ENCODE measurements at places on chromosomes 7 and 10. TPM values are rescaled to one million over a fixed set of nuclear protein-coding genes. Genes with fewer than 3 reads are reported as not detected.

GRCh38 chr10:24439935-24440334, 231.0 kb downstream of the KIAA1217 start:
- no peak for DNase-seq

DNA sequence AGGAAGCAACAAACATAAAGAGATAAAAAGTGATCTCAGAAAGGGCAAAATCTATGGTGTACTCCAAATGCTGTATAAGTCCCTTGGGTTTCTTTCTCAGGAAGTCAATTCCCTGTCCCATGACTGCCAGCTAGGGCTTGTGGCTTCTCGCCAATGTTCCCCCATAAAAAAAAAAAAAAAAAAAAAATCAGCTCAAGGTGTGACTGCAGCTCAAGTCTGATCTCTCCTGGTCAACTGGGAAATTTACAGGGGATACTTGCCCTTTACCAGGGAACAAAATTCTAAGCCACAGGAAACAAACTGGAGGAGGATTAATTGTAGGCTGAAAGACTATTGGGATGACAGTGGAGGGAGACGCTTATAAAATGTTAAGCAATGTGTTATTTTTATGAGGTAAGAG, 76.0 kb downstream of the PCGF5 start:
- DNase-seq: no peak

GRCh38 chr10:35135861-35136260, 9.2 kb downstream of the CREM start:
- DNase-seq: no peak

DNA sequence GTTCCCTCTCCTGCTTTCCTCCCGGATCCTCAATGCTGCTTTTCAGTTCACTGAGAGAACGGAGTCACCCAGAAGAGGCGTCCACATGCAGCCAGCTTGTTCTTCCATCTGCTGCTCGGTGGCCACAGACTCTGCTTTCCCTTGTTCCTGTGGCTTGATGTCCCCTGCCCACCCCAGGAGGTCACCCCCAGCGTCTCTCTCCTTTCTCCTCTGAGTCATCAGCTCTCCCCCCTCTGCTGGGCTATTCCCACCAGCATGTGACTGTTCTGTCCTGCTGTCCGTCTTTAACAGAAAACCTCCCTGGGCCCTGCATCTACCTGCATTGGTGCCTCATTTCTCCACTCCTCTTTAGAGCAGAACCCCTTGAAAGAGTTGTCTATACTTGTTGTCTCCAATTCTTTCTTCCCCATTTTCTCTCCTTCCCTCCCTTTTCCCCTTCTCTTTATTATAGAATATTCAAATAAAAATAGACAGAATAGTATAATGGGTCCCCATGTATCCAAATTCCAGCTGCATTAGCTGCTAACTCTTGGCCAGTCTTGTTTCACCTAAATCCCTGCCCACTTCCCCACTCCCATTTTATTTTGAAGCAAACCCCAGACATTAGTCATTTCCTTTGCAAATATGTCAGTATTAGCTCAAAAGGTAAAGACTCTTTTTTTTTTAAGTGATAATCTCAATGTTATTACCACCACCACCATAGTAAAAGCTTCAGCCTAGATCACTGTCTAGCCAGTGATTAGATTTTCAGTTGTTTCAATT, 4.1 kb downstream of the ZNF282 start:
- DNase-seq: no peak

DNA sequence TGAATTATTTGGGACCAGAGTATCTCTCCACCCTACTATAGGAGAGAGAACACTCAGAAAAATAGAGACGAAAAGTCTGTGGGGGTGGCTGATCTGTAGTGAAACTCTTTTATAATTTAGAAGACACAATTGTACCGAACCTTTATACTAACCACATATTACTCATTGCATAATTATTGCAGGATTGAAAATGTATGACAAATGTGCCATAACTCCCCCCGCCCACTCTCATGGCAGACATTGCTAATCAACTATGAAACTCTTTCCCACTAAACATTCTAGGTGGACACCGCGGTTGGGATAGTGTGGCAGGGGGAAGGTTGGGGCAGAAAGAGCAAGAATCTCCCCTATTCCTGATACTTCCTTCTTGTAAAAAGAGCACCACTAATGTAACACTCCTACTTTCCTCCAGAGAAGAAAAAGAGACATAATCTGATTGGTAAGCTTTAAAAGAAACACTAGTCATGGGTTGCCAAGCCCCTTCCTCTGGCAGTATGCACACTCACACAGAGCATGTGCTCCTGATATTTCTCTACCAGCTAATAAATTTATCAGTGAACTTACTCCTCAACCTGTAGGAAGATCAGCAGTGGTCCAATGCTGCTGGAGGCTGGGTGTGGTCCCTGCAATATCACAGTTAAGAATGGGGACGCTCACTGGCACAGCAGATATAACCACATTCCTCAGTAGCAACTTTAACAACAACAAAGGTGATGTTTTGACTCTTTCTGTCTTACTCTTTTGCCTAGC, 18.7 kb upstream of the ARID5B start:
- DNase-seq: no peak

DNA sequence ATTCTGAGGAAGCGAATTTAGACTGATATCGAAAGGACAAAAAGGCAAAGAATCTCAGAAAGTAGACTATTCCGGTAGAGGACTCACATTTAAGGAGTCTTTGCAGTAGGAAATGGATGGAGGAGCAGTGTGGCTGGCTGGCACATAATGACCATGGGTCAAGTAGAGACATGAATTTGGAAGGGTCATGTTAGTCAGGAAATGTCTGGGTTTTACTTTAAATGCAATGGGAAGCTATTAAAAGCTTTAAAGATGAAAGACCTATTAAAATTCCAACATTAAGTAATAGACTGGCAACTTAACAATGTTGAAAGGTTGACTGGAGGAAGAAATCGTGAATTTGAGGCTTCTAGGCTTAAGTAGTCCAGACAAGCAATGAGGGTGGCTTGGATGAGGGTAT, 90.0 kb upstream of the SEMA3C start:
- no peak for DNase-seq

DNA sequence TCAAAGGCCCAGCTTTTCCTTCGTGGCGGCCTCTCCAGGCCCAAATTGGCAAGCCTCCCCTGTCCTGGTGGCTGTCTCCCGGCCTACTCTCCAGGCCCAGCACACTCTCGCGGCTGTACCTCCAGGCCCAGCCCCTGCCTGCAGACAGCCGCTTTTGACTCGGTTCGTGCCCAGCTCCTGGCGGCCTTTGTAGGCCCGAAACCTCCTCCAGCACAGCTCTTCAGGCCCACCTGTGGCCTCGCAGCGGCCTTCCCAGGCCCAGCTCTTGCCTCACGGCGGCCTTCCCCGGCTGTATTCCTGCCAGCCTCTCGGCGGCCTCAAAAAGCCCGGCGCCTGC, 18.2 kb upstream of the TMEM248 start:
- no peak for DNase-seq

DNA sequence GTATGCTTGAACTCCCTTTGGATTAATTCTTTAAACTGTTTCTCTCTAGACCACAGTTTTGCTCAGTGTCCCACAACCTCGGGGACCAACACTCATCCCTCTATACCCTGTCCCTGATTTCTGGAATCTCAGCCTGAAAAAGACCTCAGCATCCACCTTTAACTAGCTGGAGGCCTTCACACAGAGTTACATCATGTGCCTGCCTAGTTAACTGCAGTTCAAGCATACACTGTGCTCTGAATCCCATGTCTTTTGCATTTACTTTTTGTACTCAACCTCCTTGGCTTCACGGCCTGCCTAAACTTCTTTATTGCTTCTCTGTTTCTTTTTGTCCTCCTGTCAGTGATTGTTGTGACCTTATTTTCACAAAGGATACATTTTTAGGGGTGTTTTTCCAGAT, 66.7 kb downstream of the PRKG1 start:
- no peak for DNase-seq

DNA sequence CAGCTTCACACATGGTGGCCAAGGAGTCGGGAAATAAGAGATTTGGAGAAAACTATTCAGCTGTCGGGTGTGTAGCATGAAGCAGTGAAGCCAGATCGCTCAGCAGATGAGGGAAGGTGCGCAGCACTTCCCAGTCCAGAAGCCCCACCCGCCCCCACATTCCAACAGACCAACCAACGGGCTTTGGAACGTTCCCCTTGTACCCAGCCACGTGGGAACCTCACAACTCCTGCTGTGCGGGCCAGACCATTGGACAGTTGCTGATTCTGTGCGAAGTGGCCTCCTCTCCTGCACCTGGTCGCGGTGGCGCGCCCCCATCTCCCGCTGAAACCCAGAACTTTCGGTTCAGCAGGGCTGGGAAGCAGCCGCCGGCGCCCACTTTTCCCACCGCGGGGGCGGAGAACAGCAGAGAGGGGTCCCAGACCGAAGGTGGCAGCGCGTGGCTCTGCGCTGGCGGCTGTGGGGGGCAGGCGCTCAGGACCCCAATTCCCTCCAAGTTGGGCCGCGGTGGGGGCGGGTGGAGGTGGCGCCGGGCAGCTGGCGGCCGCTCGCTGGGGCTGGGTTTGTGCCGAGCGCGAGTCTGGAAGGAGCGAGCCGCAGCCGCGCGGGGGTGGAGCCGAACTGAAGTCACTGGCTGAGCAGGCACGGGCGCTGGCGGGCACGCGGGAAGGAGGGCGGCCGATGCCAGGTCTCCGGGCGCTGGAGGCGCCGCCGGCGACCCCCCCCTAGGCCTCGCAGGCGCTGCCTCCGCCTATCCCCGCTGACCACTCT, 1301.5 kb upstream of the SORCS1 start:
- no peak for DNase-seq

DNA sequence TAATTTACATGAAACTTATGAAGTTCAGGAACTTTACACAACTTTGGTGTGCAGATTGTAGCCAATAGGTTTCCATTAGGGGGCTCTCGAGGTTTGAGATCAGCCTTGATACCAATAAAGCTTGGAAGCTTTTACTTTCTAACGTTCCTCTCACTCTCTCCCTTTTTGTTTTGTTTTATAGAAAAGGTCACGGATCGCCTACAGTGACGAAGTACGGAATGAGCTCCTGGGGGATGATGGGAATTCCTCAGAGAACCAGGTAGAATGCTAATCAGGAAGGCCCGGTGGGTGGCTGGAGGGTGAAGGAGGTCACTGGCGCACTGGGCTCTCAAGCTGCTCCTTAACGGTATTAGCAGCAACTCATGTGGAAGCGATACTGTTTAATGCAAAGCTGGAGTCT, 79.9 kb downstream of the VTI1A start:
- no peak for DNase-seq

DNA sequence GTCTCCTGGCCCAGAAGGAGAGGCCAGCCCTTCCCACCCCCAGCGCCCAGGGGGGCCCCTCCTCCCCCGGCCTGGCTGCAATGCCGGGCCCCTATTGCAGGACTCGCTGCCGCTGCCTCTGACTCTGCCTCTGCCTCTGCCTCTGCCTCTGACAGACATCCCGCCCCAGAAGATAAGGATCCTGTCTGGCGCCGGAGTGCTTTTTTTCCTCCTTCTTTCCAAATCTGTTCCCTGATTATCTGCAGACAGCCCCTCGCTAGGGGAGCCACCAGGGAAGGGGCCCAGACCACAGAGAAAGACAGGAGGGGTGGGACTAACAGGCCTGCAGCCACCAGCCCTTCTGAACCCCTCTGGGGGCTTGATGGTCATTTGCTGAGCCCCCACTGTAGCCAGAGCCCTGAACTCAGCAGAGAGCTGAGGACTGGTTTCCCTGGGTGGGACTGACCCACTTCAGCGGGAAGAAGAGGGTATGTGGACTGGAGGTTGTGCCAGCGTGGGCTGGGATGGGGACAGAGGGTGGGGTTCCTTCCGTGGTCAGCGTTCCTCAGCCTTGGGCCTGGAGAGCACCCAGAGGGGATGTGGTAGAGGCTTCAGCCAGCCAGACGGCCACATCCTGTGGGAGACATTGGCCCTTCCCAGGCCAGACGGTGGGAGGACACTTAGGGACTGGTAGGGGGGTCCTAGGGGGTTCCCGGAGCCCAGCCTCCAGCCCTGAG, 22.8 kb downstream of the UNC5B start:
- no peak for DNase-seq

DNA sequence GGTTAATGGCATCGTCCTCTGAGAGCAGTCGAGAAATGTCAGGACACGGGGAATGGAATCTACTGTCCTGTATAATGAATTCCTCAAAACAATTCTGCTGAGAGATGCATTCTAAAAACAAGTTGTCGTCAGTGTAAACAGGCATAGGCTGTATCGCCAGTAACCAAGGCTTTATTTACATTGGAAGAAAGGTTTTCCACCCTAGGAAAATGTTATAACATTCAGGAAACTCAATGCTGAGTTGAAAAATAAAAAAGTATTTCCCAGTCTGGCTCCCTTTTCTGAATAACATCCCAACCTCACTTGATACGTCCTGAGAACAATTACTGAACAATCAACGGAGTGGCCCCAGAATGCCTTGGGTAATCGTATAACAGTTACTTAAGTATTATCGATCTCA, 79.6 kb upstream of the UCN3 start:
- DNase-seq: no peak

- no peak for DNase-seq
Measured at GRCh38 chr7:150355666-150356059, 13.0 kb upstream of the REPIN1 start.

GRCh38 chr10:26214004-26214403, 2.6 kb upstream of the GAD2 start:
- no peak for DNase-seq

DNA sequence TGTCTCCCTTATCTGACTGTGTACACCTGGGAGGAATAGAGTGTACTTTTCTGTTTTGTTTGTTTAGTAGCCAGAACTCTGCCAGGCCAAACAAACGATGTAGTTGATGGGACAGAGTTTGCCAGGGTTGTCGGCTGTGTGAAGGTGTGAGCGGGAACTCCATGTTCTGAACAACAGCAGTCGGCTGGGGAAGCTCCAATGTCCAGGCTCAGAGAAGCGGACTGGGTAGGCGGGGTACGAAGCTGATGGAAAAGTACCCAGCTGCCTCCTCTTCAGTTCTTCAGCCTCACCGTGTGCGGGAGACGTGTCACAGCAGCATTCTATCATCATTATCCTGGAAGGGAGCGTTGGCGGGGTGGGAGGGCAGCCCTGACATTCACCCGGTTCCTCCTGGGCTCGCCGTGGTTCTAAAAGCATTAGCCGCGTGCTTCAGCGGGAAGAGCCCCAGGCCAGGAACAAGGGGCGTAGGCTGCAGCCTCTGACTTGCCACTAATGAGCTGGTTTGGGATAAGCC, 52.9 kb downstream of the PFKFB3 start:
- DNase-seq: no peak

NMT2 gene
- 9.4 TPM for total RNA-seq

HMX2 gene
- not detected for total RNA-seq

CDK14 gene
- 1.6 TPM for total RNA-seq

PTPRZ1 gene
- not detected for total RNA-seq

ANKRD1 gene
- not detected for total RNA-seq

HKDC1 gene
- 0.05 TPM for total RNA-seq

HOXA10 gene
- total RNA-seq: not detected

Measured in activated T-helper 1 cell treated with anti-CD3 and anti-CD28 coated beads, Interleukin-12 subunit alpha, Interleukin-12 subunit beta, Interleukin-2, Interleukin-4 antibody, amounts not matched to agents 30 ng/mL and 10 ng/mL and 1 ng/mL, durations not matched to agents 14 hours and 24 hours and 36 hours (primary cell).